ENCODE measurements at places on chromosomes 4 and X.

GRCh38 chrX:132737743-132738142 is 220.7 kb downstream of the HS6ST2 start:
- DNase-seq: no peak

DNA sequence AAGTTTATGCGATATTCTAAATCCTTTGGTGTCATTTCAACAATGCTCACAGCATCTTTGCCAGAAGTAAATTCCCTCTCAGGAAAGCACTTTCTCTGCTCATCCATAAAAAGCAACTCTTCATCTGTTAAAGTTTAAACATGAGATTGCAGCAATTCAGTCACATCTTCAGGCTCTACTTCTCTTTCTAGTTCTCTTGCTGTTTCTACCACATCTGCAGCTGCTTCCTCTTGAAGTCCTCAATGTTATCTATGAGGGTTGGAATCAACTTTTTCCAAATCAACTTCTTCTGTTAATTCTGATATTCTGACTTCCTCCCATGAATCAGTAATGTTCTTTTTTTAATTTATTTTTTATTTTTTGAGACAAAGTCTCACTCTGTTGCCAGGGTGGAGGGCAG is 100.9 kb downstream of the LCORL start:
- no peak for DNase-seq

- DNase-seq: no peak
Measured at GRCh38 chrX:87236830-87237440, 280.7 kb upstream of the KLHL4 start.

DNA sequence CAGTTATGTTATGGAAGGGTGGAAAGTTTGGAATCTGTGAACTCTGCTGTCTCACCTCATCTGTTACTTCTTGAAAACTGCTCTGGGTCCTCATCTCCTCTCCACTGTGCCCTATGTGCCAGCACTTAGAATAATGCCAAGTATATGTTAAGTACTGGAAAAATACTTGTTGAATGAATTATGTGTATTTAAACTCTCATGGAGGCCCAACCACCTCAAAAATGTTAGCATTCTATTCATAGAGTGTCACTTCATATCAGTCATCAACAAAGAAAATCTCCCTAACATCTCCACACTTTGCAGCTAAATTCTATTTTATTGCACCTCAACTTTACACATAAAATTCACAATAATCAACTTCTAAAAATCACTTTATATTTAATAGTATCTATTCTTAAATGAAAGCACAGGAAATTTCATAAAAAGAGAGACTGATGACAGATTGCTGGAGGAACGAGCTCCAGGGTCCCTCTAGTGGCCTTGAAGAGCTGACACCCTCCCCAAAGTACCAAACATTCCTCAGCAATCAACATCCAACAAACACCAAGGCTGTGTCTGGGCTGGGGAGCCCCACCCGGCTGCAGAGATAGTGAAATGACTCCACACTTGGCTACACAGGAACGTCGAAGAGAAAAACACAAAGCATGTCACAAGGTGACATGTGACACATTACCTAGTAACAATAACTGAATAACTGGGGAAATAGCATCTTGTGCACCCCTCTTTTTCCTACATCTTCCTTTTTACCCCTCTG is 45.8 kb downstream of the SLC39A8 start:
- DNase-seq: peak; percentile 68

- DNase-seq: no peak
Measured at GRCh38 chr4:121998024-121998423, 46.2 kb upstream of the TRPC3 start.

- peak; percentile 86 for DNase-seq
Measured at GRCh38 chr4:152257601-152258066, 278.3 kb downstream of the FBXW7 start.

GRCh38 chr4:10715696-10716095 is 31.1 kb upstream of the CLNK start:
- peak; percentile 62 for DNase-seq

DNA sequence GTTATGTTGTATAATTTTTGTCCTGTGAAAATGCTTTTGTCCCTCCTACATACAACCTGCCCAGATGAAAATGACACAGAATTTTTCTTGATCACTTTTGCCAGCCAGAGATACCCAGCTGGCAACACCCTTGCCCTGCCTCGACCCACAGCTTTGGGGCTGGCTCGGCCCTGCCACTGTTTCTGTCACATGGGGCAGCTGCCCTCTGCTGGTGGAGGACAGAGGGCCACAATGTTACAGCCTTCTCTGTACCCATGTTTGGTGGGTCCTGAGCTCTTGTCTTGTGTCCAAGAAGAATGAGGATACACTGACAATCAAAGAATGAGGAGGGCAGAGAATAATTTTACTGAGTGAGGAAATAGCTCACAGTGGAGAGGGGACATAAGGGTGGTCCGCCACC is 31.1 kb downstream of the BMP15 start:
- DNase-seq: no peak

DNA sequence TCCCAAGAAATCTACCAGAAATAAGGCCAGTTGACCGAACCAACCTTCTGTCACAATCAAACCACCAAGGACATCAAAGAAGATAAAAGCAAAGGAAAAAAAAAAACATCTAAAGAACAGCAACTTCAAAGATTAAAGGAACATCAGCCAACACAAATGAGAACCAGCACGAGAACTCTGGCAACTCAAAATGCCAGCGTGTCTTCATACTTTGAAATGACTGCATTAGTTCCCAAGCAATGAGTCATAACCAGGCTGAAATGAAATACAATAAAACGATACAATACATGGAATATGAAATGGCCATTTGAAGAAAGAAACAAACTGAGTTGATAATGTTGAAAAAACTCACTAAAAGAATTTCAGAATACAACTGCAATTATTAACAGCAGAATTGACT is 611.6 kb upstream of the GRIA3 start:
- peak; percentile 81 for DNase-seq

DNA sequence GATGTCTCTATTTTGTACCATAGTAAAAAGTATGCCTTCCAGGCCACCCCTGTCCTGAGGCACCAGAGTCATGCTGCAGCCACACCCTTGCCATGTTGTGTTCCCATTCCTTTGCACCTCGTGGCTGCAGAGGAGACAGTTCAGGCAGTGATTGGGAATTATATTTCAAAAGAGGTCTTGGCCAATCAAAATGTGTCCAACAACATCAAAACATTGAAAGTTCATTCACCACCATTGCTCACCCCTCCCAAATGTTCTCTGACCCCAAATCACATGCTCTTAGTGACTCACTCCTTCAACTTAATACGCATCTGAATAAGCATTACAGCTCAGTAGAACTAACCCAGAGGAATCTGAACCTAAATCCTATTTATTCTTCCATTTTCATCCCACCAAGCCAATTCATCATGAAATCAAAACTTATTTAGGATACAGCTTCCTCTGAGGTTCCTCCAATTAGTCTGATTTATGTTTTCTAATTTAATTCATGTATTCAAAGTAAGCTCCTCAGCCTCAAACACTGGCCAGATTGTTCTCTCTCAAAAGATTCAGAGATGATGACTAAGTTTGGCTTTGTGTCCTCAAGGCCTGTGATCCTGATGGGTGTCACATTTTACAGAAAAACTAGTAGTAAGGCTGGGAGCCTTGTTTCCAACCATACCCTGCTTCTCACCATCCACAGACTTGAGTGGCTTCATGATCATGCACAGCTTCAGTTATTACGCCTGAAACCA is 323.2 kb upstream of the INTU start:
- DNase-seq: peak; percentile 28

GRCh38 chrX:57211906-57212305 is 74.6 kb upstream of the FAAH2 start:
- no peak for DNase-seq

DNA sequence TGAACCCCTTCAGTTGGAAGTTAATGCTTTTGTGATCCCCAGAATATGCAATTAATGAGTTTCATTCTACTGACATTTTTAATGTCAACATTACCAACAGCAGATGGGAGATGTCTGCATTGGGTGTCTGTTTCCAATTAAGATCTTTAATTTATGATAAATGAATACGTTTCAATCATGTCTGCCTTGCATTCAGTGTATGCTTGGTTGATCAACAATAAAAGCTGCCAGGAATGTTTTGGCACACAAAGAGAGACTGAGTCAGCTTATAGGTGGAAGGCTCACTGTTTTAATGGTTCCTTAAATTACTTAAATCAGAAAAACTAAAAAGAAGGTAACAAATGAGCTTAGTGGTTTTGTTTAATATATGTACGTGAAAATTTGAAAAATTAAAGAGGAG is 359.9 kb upstream of the CNKSR2 start:
- DNase-seq: no peak

GRCh38 chrX:126342859-126343258 is 176.8 kb upstream of the DCAF12L2 start:
- DNase-seq: no peak

DNA sequence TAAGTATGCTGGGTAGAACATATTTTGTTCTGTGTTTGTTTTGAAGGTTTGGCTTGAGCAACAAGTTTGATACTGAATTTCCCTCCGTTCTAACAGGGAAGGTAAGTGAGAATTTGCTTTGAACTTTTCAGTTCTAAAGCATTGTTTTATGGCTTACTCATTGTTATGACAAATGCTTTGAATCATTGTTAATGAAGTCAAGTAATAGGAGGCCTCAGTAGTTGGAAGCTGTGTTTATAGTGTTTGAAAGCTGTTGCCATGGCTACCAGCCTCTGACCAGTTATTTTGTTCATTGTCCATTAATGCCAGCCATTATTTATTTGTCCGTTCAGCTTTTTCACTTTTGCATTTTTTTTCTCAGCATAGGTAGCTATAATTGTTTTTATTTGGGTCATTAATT is 14.4 kb downstream of the CHIC1 start:
- peak; percentile 70 for DNase-seq

DNA sequence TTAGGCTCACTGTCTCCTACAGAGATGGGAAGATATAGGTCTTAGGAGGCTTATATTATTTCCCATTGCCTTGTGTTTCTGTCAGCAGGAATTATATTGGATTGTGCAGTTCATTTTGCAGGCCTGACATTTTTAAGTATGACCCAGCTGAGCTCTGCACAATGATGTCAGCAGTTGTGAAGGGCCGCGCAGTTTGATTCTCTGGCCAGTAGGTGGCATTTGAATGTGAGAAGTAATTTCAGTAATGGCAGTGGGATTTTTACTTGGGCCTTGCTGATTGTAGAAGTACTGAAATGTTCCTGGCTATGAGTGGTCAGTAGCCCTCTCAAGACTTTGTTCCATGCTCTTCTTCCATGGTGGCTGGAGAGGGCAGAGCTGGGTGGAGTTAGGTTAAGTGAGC is 247.2 kb upstream of the MTMR8 start:
- DNase-seq: no peak

DNA sequence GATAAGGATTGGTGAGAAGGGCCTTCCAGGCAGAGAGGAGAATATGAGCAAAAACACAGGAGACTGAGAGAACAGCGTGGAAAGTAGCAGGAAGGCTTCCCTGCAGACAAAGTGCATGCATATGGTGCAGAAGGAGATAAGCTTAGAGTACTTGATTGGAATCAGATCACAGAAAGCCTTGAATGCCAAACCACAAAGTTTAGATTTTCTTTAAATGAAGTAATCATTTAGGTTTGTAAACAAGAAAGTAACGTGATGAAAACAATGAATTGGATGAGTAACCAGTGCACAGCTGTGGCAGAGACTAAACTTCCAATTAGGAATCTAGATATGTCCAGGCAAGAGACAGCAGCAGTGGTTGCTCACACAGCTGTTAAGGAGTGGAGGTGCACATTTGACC is 83.8 kb upstream of the C1QTNF7 start:
- peak; percentile 31 for DNase-seq

- no peak for DNase-seq
Measured at GRCh38 chr4:61841714-61842113, 641.6 kb downstream of the ADGRL3 start.

- no peak for DNase-seq
Measured at GRCh38 chrX:32520789-32521188, 690.6 kb downstream of the DMD start.

DNA sequence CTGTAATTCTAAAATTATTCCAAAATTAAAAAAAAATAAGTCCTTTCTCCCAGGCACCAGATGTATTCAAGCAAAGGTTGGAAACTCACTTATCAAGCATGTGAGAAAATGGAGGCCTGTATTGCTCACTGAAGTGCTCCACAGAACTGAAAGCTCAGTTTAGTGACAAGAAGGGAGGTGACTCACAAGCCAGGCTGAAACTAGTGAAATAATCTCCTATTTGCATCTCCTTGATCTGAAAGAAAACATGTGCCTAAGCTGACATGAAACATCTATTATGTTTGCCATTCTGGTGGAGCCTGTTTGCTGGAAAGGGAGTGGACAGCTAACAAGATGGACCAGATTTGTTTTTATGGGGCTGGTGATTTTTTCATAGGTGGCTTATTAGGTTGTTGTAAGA is 54.0 kb upstream of the AMELX start:
- DNase-seq: peak; percentile 62

GRCh38 chrX:22666441-22666840 is 333.3 kb upstream of the DDX53 start:
- peak; percentile 11 for DNase-seq

DNA sequence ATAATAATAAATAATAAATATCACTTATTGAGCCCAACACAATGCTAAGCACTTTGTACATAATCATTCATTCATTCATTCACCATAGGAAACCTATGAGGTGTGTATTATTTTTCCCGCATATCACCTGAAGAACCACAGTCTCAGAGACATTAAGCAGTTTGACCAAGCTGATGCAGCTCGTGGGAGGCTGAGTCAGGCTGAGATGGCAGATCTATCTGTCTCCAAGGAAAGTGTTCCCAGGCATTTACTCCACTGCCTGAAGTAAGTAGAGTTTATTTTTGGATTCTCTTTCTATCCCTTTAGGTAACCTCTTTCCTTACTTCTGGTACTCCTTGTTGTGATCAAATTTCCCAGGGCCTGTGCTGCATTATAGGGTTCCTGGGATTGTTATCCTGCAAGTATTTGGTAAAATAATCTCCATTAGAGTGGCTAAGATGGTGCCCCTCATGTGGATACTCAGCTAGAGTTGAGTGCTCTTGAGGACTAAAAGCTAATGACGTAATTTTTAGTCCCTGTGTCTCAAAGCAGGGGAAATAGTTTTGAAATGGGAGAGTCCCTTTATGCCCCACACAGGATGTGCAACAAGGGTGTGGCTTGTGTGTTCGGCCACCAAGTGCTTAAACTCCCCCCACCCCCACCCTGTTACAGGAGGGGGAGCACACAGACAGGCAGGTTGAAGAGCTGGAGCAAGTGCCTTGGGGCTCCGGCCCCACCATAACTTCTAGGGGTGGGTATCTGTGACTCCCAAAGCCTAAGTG is 467.0 kb downstream of the STIM2 start:
- DNase-seq: no peak

Measured in fibroblast of skin of back (primary cell).